Pancreas (tissue), 10 donors: ENCODE measurements at places on chromosomes 3 and 15. TPM values are rescaled to one million over a fixed set of nuclear protein-coding genes. Genes with fewer than 3 reads are reported as not detected.

HEG1 gene
- total RNA-seq = 21.6 TPM

CPOX gene
- 9.5 TPM for total RNA-seq

DNA sequence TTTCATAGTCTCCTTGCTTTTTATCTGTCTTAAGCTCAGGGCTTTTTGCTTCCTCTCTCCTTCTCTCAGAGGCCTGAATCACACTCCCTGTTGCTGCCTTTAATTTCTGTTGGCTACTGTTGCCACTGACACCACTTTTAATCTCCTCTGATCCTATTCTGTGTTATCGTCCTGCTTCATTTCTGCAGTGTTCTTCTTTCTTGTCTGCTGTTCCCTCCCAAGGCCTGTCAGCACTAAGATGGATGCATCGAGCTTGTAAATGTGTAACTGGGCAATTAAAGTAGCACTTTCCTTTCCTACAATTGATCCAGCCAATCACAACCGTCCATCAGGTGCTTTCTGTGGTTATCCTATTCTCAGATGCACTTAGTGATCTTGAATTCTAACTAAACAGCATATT is 71.3 kb upstream of the VEPH1 start:
- H3K27ac ChIP-seq = no peak overlapping the region
- H3K4me3 ChIP-seq = no peak overlapping the region
- H3K27me3 ChIP-seq = no peaks in the 10 kb centered on the region
- peaks cover 13% of the 10 kb centered on the region for H3K4me1 ChIP-seq
- no peak for DNase-seq
- no peaks in the 10 kb centered on the region for H3K36me3 ChIP-seq

DNA sequence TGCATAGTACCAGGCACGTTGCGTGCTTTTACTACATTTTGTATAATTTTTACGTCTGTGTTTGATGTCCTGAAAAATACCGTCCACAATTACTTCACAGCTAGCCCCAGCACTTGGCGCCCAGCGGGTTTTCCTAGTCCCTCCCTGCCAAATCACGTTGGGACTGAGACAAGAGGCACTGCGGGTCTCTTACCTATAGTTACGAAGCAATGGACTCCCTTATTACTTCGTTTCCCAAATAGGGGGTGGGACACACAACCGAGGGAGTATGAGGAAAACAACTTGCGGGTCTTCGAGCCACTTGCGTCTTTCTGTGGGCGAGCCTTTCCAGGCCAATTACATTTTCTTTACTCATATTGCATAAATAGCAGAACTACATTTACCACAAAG is 620 bp upstream of the CMSS1 start:
- H3K4me3 ChIP-seq = peak overlapping the region; percentile 66
- no peaks in the 10 kb centered on the region for H3K36me3 ChIP-seq
- no peaks in the 10 kb centered on the region for H3K27me3 ChIP-seq
- no peaks in the 10 kb centered on the region for H3K4me1 ChIP-seq

TRMT10C gene
- total RNA-seq = 4.4 TPM

NUTM1 gene
- total RNA-seq = not detected

DNA sequence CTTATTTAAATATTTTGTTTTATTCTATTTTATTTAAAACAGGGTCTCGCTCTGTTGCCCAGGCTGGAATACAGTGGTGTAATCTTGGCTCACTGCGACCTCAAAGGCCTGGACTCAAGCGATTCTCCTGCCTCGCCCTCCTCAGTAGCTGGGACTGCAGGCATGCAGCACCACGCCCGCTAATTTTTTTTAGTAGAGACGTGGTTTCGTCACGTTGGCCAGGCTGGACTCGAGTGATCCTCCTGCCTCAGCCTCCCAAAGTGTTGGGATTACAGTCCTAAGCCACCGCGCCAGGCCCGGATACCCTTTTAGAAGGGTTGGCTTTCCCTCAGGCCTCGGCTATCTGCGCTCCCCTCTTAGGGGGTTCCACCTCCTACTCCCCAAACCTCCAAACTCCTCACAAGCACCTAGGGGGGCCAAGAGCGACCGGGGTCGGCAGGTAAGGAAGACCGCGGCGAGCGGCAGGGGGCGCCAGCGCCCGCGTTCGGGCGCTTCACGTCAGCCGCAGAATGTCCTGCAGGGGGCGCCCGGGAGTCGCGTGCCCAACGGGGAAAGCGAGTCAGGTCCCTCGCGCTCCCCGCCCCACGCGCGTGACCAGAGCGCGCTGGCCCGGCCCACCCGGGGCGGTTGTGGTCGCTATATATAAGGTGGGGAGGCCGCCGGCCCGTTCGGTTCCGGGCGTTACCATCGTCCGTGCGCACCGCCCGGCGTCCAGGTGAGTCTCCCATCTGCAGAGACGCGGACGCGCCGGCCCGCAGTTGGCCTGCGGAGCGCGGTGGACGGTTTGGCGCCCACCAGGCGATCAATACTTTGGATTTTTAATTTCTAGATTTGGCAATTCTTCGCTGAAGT is 51.8 kb upstream of the GATM start:
- H3K4me3 ChIP-seq = peak overlapping the region; percentile 18
- no peaks in the 10 kb centered on the region for H3K36me3 ChIP-seq
- DNase-seq = peak; percentile 81
- no peak overlapping the region for H3K27ac ChIP-seq

SEMA3G gene
- 2.9 TPM for total RNA-seq

GRCh38 chr3:170716172-170716805 is 130.4 kb upstream of the SLC7A14 start:
- H3K27me3 ChIP-seq = no peaks in the 10 kb centered on the region
- no peak for DNase-seq
- no peak overlapping the region for H3K4me3 ChIP-seq
- H3K36me3 ChIP-seq = no peaks in the 10 kb centered on the region
- no peak overlapping the region for H3K27ac ChIP-seq

- H3K4me1 ChIP-seq = no peaks in the 10 kb centered on the region
- H3K36me3 ChIP-seq = no peaks in the 10 kb centered on the region
- no peak for DNase-seq
- no peak overlapping the region for H3K4me3 ChIP-seq
- no peaks in the 10 kb centered on the region for H3K27me3 ChIP-seq
These were observed 22.9 kb downstream of the EPHB3 start for GRCh38 chr3:184584464-184584891.

DNAJC19 gene
- total RNA-seq = 19.3 TPM

GRCh38 chr3:47813551-47814177 is 10.7 kb downstream of the DHX30 start:
- H3K36me3 ChIP-seq = peaks cover 19% of the 10 kb centered on the region
- DNase-seq = no peak
- no peaks in the 10 kb centered on the region for H3K27me3 ChIP-seq
- no peak overlapping the region for H3K4me3 ChIP-seq
- H3K27ac ChIP-seq = no peak overlapping the region

DNA sequence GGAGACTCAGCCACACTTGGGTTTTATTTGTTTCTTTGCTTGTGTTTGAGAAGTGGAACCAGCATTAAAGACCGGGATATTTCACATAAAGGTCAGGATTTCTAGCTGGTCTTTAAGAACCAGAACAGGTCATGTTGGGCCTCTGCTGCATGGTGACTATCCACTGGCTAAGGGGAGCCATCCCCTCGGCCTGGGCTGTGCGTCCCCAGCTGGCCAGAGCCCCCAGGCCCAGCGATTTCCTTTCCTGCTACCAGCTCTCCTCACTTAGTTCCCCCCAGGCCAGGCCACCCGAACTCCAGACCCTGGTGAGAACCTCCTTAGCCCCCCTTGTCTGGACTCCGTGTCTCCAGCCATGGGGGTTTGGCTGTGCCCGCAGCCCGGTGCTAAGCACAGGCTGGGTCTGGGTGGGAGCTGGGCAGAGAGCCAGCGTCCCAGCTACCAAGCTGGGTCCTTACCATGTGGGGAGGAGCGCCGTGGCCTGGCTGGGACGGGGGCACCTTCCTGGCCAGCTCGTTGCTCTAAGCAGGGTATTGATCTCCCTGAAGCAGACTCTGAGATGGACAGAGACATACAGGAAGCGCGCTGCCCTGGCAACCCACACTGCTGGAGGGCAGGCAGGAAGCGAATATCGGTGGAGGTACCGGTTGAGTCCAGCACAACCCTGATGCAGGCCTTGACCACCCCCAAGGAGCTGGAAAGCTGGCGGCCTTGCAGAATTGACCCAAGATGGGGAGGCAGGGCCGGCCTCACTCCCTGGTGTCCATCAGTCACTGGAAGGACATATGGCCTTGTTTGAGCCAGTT is 49.4 kb downstream of the KLF15 start:
- no peaks in the 10 kb centered on the region for H3K27me3 ChIP-seq
- no peaks in the 10 kb centered on the region for H3K36me3 ChIP-seq
- H3K4me1 ChIP-seq = no peaks in the 10 kb centered on the region
- no peak overlapping the region for H3K4me3 ChIP-seq

DNA sequence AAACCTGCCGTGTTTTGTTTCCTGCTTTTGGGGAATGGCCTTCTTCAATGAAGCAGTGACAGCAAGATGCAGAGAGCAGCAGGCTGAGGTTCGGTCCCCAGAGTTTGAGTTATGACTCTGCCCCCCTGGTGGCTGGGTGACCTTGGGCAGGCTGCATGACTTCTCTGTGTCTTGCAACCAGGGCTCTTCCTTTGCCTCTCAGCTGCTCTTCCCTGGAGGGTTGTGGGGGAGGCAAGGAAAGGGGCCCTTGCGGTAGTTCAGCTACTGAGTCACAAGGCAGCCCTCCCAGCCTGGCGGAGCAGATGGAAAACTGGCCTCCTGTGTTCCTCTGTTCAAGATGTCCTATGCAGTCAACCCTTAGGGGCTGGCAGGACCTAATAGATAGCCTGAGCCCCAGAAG is 17.1 kb downstream of the CTXND1 start:
- H3K27me3 ChIP-seq = no peaks in the 10 kb centered on the region
- DNase-seq = no peak
- H3K4me3 ChIP-seq = no peak overlapping the region
- no peak overlapping the region for H3K27ac ChIP-seq

- H3K27me3 ChIP-seq = no peaks in the 10 kb centered on the region
- no peaks in the 10 kb centered on the region for H3K36me3 ChIP-seq
- H3K27ac ChIP-seq = no peak overlapping the region
- no peaks in the 10 kb centered on the region for H3K4me1 ChIP-seq
These were observed 160.0 kb downstream of the MINAR1 start for GRCh38 chr15:79592126-79592525.

DNA sequence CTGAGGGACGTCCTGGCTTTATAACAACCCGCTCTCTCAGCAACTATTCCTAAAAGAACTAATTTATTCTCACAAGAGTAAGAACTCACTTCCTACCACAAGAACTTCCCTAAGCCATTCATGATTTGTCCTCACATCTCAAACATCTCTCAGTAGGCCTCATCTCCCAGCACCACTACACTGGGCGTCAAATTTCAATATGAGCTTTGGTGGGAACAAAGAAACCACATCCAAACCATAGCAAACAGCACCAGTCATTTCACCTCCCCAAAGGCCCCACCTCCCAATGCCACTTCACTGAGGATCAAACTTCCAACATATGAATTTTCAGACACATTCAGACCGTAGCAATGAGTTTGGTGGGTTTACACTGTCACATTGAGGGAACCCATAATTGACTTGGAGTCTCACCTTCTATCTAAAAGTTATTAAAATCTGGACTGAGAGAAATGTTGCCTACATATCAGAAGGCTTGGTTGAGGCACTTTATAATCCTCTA is 116.4 kb upstream of the AGBL1 start:
- H3K27me3 ChIP-seq = no peaks in the 10 kb centered on the region
- H3K4me1 ChIP-seq = no peaks in the 10 kb centered on the region
- H3K27ac ChIP-seq = no peak overlapping the region
- DNase-seq = no peak
- no peaks in the 10 kb centered on the region for H3K36me3 ChIP-seq

DNA sequence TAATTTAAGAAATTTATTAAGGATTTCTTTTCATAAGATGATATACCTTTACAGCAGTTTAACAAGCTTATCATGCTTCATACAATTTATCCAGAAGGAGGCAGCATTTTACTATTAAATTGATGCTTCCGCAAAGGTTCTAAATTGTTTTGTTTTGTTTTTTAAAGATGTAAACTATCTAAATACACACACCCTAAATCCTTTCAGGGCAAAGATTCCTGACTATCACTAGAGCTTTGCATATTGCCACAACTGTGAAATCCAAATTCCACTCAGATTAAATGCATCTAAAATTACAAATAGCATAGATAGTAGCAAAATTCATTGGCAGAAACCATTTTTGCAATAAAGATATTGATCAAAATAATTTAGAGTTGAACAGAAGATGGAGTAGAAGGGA is 44.5 kb upstream of the CCNL1 start:
- DNase-seq = no peak
- no peaks in the 10 kb centered on the region for H3K36me3 ChIP-seq
- H3K27ac ChIP-seq = no peak overlapping the region
- H3K4me1 ChIP-seq = no peaks in the 10 kb centered on the region
- no peak overlapping the region for H3K4me3 ChIP-seq

GRCh38 chr3:100002599-100003350 is 111.5 kb downstream of the FILIP1L start:
- H3K4me1 ChIP-seq = peaks cover 28% of the 10 kb centered on the region
- H3K27me3 ChIP-seq = no peaks in the 10 kb centered on the region
- no peaks in the 10 kb centered on the region for H3K36me3 ChIP-seq
- DNase-seq = peak; percentile 46
- no peak overlapping the region for H3K4me3 ChIP-seq

- DNase-seq = no peak
- no peaks in the 10 kb centered on the region for H3K4me1 ChIP-seq
- H3K36me3 ChIP-seq = no peaks in the 10 kb centered on the region
- H3K27me3 ChIP-seq = no peaks in the 10 kb centered on the region
- no peak overlapping the region for H3K27ac ChIP-seq
These were observed 1065.2 kb downstream of the ZPLD1 start for GRCh38 chr3:103499967-103500366.
